Amniotic stem cell (primary cell): ENCODE measurements at places on chromosomes 2 and 18.

GRCh38 chr2:45885171-45885621, 233.7 kb downstream of the PRKCE start:
- no peak for DNase-seq

DNA sequence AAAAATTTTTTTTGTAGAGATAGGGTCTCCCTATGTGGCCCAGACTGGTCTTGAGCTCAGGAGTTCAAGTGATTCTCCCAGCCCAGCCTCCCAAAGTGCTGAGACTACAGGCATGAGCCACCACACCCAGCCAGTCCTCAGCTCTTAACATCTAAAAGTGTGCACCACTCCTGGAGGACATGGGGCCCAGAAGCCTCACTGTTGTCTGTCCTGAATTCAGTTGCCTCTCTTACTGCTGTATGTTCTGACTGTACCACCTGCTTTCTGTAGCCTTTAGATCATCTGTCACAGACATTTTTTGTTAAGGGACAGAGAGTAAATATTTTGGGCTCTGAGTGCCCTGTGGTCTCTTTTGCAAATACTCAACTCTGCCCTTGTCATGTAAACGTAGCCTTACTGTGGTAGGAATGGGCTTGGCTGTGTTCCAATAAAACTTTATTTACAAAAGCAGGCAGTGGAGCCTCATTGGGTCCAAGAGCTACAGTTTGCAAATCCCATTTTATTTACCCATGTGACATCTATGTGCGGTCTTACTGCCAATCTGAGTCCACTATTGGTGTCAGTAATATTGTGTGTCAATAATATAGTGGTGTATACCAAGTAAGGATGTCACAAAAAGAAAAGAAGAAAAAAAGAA, 38.1 kb downstream of the TMEM37 start:
- DNase-seq, result no peak

DNA sequence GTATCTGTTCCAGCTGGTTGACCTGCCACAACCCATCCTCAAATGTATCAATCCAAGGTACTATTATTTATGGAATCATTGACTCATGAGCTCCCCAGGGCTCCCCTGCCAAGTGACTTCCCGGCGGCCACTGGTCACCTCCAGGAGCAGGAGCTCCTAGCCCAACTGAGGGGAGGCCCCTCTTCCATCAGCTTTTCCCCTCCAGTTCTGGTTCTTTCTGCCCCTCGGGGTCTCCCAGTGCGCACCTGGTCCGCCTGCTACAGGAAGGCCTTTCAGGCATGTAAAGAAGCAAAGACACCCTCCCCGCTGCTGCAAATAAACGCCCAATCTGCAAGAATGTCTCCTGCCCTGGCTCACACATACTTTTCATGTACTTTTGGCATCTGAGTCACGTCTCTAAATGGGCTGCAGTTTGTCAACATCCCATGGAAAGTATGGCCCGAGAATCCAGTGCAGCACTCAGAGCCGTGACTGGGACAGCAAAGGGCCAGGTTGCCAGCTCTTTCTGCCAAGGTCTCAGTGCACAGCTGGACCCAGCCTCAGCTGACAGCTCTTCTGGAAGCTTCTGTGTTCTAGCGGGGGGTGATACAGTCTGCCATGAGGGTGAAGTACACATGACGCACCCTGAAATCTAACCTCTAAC, 41.4 kb downstream of the KLHL29 start:
- DNase-seq, result peak; percentile 26

DNA sequence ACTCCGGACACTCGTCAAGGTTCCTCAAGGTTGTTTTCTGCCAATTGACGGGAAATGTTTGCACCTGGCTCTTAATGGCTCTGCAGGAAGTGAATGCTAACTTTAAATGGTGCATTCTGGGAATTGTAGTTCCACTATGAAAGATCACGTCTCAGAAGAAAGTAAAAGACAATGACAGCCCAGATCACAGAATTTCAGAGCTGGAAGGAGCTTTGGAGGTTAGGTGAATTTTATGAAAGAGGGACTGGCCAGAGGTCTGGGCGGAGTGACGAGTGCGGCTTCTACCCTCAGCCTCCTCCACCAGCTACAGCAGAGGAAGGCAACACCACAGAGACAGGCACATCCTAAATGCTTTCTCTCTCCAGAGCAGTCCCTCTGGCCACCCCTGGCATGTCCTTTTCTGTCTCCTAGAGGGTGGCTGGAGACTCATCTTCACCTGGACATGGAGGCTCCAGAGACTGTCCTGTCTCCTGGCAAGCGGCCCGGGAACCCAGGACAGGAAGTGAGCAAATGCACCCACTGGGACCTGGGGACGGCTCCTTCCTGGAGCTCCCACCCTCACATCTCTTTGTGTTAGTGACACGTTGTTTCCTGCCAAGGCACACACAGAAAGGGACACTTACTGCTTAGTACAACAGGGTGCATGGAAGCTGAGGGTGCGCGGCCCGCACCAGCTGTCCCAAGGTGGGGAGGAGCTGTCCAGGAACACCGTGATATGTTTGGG, 19.4 kb downstream of the THAP4 start:
- no peak for DNase-seq

GRCh38 chr2:25879133-25879730, 945 bp upstream of the ASXL2 start:
- DNase-seq, result peak; percentile 4

GRCh38 chr2:211957799-211958198, 580.8 kb downstream of the ERBB4 start:
- DNase-seq, result no peak

- DNase-seq, result no peak
Measured at GRCh38 chr18:49645841-49646351, 84.0 kb downstream of the LIPG start.

GRCh38 chr18:37332219-37332618, 233.4 kb downstream of the CELF4 start:
- DNase-seq, result no peak

GRCh38 chr2:218827701-218828476, 3.7 kb downstream of the PRKAG3 start:
- DNase-seq, result no peak

GRCh38 chr18:7557973-7558372, 9.1 kb upstream of the PTPRM start:
- no peak for DNase-seq

- no peak for DNase-seq
Measured at GRCh38 chr2:23292024-23292423, 93.0 kb upstream of the KLHL29 start.

DNA sequence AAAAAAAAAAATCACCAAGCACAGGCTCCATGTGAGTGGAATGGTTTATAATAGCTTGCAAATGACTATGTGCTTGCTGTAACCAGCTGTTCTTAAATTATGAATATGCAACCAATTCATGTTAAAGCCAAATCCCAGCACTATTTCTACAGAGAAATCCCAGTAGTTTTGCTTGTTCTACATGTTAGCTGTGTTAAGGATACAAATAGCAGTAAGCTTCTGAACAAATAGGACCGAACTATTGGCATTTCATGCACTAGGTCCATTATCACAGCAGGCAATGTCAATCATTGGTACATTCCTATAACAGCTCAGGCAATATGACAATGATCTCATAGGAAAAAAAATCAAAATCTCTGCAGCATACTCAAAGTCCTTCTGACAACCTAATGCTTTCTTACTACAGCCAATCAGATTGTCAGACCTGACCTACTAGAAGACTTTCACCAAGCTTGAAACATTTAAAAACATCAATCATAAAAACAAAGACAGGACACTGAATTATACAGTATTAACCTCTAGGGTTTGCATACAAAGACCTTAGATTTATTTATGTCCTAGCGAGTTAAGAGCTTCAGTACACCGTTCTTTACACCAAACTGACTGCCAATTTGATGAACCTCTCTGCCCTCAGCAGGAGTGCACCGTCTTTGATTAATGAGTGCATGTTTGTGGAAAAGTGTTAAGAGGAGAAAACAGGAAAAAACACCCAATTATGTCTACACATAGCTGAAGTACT, 6.4 kb downstream of the BAZ2B start:
- DNase-seq, result no peak

DNA sequence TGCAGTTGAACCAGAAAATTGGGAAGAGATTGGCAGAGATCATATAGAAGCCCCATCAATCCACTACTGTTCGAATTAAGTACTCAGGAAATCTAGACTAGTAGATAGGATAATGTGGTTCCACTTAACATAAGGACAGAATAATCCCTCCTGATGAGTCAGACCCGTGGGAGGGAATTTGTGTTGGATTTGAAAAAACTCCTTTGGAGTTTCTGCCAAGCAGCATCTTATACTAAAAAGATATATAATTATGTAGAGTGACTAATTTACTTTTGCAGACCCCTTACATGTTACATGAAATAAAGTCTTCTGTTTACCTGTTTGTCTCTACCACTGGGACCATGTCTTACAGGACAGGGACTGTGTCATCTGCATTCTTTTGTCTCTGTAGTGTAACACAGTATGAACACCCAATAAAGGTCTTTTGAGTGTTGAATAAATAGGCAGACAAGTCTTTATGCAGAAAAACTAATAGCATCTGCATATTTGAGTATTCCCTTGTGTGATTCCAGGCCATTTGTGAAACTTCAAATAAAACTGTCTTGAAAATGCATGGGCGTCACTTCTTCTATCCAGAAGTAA, 122.6 kb upstream of the DNAJC10 start:
- DNase-seq, result peak; percentile 70

GRCh38 chr2:223123855-223124610, 72.0 kb downstream of the KCNE4 start:
- no peak for DNase-seq

DNA sequence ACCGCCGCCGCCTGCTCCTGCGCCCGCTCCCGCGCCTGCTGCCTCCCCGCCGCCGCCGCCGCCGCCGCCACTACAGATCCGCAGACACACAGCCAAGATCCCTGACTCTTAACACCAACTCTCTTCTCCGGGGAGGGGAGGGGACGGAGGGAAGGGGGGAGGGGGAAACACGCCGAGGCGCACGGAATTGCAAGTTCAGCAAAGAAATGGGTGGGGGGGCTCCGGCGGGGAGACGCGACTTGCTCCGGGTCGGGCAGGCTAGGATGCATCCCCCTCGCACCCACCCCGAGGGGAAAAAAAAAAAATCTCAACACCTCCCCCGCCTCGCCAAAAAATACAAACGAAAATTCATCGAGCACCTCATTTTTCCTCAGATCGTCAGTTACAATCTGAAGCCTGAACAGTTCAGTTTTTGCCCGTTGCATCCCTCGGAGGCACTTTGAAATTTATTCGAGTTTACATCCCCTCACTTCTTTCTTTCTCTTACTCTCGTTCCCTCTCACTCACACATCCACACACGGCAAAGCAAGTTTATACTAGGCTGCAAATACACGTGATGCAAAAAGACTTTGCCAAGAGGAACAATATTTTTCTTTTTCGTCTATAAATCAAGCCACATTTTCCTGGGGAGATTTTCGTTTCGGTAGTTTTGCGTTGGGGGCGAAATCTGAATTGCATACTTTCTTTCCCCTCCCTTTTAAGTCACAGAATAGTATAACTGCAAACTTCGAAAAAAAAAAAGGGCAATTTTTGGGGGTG, at the start of gene TCF4:
Gene TCF4, minus strand, starts transcription at position 82 of the 759 bp plus-strand sequence. CDS start 1,076 bp downstream, outside the sequence.
- DNase-seq, result no peak

DNA sequence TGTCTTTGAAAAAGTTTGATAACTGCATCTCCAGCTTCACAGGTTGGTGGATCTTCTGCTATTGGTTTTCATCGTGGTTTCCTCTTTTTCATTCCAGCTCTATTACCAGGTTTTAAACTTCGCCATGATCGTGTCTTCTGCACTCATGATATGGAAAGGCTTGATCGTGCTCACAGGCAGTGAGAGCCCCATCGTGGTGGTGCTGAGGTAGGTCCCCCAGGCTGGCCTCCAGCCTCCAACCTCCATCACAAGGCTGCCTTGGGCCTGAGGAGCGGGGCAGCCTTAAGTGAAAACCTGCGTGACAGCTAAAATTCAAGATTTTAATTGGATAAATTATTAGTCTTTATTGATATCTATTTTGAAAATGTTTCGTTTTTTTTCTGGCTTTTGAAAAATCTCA, 9.7 kb downstream of the SEC11C start:
- no peak for DNase-seq

DNA sequence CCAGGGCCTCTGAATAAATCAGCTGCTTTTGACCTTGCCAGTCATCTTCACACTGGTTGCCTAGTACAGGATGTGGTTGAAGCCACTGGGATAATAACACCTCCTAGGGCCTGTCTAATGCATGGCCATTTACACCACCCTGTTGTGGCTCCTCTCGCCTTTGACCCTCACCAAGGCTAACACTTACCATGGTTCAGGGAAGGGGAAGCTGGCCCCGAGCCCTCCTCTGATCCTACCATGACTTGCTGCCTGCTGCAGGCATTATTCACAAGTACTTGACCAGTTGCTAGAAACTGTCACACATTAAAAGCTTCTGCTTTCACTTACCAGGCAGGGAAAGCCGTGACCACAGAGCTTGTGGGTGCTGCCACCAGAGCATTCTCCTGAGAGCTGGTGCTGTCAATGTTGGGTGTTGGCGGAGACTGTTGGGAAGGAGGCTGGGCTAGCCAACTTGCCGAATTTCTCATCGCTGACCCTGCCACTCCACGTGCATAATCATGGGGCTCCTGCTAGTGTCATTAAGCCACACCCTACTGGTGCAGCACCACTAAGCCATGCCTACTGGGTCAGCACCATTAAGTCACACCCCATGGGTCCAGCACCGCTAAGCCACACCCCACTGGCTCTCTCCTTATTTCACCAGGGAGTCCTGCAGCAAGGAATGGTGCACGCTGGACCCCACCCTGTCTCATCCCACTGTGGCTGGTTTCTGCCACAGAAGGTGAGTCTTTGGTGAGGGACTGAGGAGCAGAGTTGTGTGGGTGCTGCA, 47.0 kb upstream of the TTC39C start:
- DNase-seq, result no peak

DNA sequence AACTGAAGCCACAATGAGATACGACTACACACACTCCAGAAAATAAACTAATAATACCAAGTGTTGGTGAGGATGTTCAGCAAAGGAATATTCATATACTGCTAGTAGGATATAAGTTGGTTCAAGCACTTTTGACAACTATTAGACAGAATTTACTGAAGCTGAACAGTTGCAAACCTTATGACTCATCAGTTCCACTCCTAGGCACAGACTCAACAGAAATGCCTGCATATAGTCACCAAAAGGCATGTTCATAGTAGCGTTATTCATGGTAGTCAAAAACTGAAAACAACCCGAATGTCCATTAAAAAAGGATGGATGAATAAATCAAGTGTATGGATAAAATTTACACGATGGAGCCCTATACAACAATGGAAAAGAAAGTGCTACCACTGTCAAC, 232.0 kb downstream of the ANAPC1 start:
- DNase-seq, result no peak

- no peak for DNase-seq
Measured at GRCh38 chr2:199484927-199485326, 27.2 kb upstream of the SATB2 start.

DNA sequence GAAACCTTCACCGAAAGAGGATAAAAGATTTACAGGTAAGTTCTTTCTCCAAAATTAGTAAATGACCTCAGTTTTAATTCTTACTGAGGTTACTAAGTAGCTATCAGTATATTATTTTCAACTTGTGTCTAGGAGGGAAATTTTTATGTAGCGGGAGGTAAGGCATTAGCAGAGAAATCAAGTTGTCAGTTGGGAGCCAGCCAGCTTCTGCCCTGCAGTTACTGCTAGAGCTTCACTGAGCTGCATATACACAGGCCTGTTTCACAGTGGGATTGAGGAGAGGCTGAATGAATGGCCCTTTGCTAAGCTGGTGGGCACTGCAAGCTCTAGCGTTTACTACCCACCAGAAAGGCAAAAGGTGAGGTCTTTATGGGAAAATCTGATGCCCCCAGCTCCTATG, 105.7 kb downstream of the ACAA2 start:
- DNase-seq, result no peak
